ENCODE measurements at places on chromosomes 12 and 14.

GRCh38 chr12:1591034-1591433 is 3.3 kb downstream of the FBXL14 start:
- DNase-seq, result peak; percentile 23

DNA sequence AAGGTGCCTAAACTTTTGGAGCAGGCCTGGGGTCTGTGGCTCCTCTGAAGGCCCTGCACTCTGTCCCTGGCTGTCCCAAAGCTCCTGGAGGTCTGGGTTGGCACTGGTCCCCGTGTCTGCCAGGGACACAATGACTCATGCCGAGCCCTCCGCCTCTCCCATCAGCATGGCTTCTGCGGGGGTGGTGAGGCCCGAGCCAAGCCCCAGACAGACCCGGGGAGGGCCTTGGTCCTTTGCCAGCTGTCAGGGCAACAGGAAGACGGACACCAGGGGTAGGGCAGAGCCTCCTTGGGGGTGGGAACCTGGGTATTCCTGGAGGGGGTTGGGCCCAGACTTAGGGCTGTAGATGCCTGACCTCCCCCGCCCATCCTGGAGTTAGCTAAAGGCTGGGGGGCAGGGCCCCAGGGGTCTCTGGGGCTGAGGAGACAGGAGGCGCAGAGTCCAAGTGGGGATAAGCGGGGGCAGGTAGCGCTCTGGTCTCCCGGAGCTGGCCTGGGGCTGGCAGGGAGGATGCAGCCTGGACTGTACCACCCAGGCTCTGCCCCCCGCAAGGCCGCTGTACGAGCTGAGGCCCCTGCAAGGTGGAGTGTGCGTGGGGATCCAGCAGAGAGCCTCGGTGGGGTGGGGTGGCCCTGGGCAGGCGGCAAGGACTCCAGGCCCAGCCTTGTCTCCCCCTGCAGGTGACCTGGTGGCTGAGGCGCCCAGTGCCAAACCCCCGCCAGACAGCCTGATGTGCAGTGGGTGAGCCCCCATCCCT is 16.4 kb upstream of the PUS1 start:
- no peak for DNase-seq

DNA sequence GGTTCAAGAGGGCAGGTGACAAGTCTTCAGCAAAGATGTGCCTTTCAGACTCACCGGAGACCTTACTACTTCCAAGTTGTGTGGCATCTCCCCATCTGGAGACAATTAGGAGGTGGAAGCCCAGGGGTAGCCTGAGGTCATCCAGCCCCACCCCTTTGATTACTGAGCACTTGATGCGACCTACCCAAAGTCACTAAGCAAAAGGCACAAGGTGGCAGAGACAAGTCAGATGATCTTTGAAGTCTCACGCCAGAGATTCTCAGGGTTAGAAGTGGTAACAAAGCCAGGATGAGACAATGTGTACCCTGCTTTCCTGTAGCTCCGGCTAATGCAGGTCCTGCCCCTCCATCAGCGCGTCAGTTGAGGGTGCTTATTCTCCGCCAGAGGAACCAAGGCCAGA is 1.4 kb upstream of the FOXN3 start:
- no peak for DNase-seq

DNA sequence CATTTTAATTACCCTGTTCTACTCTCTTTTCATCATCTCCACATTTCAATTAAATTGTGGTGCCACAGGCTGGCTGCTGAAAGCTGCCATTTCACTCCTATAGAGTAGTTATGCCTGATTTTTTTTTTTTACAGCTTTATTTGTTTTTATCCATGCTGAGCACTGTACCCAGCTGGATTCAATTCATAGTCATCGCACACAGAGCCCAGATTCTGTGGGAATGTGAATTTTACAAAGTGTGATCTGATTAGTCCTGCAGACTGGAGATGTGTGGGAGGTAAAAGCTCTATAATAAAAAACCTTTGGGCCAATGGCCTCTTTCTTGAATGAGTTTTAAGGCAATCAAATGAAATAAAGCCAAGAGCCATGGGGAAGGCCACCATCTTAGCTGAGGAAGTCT is 190.2 kb downstream of the ANO4 start:
- DNase-seq, result no peak

DNA sequence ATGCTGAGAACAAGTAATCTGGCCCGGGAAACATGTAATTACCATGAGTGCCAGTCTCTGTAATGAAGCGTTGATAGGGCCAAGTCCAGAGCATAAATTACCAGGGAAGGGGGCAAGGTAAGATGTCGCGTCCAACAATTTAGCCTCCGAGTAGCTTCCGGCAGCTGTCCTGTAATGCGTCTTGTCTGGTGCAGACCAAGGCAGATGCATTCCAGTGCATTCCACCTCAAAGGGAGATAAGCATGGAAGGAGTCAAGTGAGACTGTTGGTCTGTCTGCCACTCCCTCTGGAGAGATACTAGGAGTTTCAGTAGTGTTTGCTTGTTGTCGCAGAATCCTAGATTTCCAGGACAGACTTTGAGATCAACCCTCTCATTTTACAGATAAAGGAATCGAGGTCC is 218.3 kb downstream of the AACS start:
- DNase-seq, result no peak

DNA sequence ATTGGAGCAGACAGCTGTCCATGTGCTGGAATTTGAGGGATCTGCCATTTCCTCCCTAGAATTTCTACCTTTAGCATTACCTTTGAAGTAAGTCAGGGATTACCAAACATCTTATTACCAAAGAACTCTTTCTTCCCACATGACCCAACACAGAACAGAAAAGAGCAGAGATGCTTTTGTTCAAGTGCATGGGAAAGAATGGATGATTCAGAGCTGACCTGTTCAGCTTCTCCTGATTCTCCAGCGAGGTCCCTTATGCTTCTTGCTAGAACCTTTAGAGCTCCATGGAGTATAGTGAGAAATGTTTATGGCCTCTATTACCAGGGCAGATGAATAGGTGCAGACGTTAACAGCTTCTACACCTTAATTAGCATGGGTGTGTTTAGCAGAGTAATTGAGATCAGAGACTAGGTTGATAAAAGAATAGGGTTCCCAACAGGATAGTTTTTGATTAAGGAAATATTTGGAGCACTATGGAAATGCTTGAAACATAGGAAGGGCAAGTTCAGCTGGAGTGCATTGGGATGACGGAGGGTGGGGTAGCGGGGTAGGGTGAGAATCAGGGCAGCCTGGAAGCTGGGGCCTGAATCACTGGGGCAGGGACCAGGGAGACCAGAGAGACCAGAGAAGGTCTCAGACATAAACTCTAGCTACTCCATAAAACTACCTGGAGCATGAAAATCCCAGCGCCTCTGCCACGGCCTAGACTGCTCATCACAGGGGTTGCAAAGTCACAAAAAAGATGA is 223.7 kb downstream of the CACNA1C start:
- DNase-seq, result no peak

- DNase-seq, result no peak
These were observed 36.0 kb downstream of the PUS7L start for GRCh38 chr12:43722621-43723020.

All from HEK293T (cell line).